Psoas muscle (tissue), 8 donors: ENCODE measurements at places on chromosomes 5 and 9. TPM values are rescaled to one million over a fixed set of nuclear protein-coding genes. Genes with fewer than 3 reads are reported as not detected.
A peak's percentile ranks its signal among the peaks of the same experiment; 100 is the strongest.

DNA sequence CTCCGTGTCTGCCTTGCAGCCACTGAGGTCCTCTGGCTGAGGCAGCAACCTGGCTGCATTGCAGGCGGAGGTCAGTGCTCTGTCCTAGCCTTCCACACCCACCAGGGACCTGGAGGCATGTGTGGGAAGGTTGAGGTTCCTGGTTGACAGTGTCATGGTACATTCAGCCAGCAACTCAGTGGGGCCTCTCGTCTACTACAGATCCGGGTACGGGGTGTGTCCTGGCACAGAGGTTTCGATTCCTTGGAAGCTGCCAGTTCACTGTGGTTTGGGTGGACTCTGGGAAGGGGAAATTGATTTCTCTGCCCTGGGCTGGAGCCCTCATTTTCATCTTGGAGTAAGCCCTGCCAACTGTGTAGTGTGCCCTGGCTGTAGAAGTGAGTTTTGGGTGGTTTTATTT, 45.1 kb downstream of the PDE8B start:
- no peak overlapping the region for H3K4me3 ChIP-seq
- no peaks in the 10 kb centered on the region for H3K4me1 ChIP-seq
- H3K27ac ChIP-seq = no peak overlapping the region
- DNase-seq = no peak
- H3K36me3 ChIP-seq = no peaks in the 10 kb centered on the region

DNA sequence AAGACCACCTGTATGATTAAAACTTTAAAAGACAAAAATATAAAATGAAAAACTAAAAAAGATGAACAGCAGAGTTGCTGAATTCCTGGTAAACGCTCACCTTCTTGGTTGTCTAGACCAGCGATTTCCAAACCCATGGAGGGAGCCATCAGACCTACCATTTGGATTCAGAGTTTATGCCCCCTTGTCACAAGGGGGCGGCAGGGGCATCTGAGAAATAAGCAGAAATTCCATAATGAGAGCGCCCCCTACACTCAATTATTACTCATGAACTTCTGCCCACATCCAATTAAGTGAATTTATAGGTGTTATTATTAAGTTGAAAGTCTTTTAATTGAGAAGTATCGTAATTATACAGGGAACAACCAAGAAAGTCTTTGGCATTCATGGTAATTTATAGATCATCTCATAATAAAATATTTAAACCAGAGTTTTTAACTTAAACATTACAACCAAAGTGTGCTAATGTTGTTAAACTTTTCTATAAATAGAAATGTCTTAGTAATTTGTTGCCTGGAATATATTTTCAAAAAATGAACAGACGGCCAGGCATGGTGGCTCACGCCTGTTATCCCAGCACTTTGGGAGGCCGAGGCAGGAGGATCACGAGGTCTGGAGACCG, 35.2 kb upstream of the SPATA31C2 start:
- no peaks in the 10 kb centered on the region for H3K36me3 ChIP-seq
- H3K4me3 ChIP-seq = no peak overlapping the region
- DNase-seq = no peak

PPP2R2B gene
- 0.19 TPM for total RNA-seq

- H3K27ac ChIP-seq = no peak overlapping the region
- H3K36me3 ChIP-seq = no peaks in the 10 kb centered on the region
- H3K27me3 ChIP-seq = no peaks in the 10 kb centered on the region
- H3K4me1 ChIP-seq = peaks cover 18% of the 10 kb centered on the region
Measured at GRCh38 chr5:151622367-151623088, 31.4 kb upstream of the FAT2 start.

DNA sequence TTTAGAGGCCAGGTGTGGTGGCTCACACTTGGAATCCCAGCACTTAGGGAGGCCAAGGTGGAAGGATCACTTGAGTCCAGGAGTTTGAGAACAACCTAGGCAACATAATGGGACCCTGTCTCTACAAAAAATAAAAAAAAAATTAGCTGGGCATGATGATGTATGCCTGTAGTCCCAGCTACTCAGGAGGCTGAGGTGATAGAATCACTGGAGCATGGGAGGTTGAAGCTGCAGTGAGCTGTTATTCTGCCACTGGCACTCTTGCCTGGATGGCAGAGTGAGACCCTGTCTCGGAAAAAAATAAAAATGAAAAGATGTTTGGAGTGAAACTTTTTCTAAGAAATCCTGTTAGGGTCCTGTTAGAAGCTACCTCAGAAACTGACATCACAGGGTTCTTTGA, 24.2 kb downstream of the OCLN start:
- no peak overlapping the region for H3K27ac ChIP-seq
- DNase-seq = no peak
- H3K4me1 ChIP-seq = no peaks in the 10 kb centered on the region

DNA sequence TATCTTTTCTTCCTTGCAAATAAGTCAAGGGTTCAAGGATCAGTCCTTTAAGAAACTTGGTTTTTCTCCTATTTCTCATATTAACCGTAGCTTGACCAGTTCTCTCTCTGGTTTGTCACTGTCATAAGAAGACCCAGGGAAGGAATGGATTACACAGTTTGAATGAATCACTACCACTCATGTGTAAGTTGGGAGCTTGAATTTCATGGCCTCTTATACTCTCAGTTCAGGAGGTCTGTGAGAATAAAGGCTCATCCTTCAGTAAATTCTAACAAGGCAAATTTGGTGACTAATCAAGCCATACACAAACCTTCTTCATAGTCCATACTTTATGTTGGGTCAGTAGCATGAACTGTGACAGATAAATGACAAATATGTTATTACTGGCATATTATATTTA, 323.1 kb upstream of the ACTBL2 start:
- H3K36me3 ChIP-seq = no peaks in the 10 kb centered on the region
- H3K27ac ChIP-seq = peak overlapping the region; percentile 81
- DNase-seq = no peak
- no peak overlapping the region for H3K4me3 ChIP-seq
- peaks cover 26% of the 10 kb centered on the region for H3K4me1 ChIP-seq

GRCh38 chr9:14135421-14135820, 178.5 kb downstream of the NFIB start:
- no peak overlapping the region for H3K27ac ChIP-seq
- no peaks in the 10 kb centered on the region for H3K36me3 ChIP-seq
- H3K4me3 ChIP-seq = no peak overlapping the region
- no peak for DNase-seq

GRCh38 chr5:37715361-37715760, 124.5 kb downstream of the GDNF start:
- no peaks in the 10 kb centered on the region for H3K27me3 ChIP-seq
- no peaks in the 10 kb centered on the region for H3K36me3 ChIP-seq
- DNase-seq = no peak
- H3K4me3 ChIP-seq = no peak overlapping the region
- peaks cover 28% of the 10 kb centered on the region for H3K4me1 ChIP-seq
- no peak overlapping the region for H3K27ac ChIP-seq

- H3K27me3 ChIP-seq = no peaks in the 10 kb centered on the region
- peaks cover 9% of the 10 kb centered on the region for H3K36me3 ChIP-seq
- DNase-seq = no peak
- H3K27ac ChIP-seq = no peak overlapping the region
- peaks cover 64% of the 10 kb centered on the region for H3K4me1 ChIP-seq
Measured at GRCh38 chr9:124390794-124391658, 24.2 kb downstream of the PSMB7 start.

DNA sequence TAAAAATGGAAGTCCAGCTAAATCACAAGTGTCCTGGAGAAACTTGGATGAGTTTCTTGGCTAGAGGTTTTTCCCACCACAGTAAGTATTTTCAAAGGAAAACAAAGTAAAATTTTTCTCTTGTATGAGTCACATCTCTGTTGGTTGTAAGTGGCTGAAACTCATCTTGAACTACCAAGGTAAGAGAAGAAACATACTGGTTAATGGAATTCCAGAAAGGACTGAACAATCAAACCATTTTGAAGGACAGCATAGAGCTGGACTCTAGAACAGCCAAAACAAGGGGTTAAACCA, 102.8 kb upstream of the CDKN2B start:
- no peaks in the 10 kb centered on the region for H3K4me1 ChIP-seq
- no peak for DNase-seq
- H3K4me3 ChIP-seq = no peak overlapping the region
- H3K27me3 ChIP-seq = no peaks in the 10 kb centered on the region
- no peak overlapping the region for H3K27ac ChIP-seq

DNA sequence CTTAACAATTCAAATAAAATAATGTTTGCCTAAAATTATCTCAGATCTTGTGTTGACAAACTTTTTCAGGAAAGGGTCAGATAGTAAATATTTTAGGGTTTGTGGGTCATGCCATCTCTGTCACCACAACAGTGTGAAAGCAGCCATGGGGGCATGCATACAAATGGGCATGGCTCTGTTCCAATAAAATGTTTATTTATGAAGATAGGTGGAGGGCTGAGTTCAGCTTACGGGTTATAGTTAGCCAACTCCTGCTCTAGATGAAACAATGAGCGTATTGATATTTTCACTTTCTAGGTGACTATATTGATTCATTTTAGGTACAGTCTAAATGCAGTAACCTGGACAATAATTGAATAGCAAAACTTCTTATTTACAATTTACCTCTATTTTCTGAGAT, 533.8 kb upstream of the CLINT1 start:
- H3K27me3 ChIP-seq = no peaks in the 10 kb centered on the region
- no peak overlapping the region for H3K27ac ChIP-seq
- H3K4me3 ChIP-seq = no peak overlapping the region
- H3K36me3 ChIP-seq = no peaks in the 10 kb centered on the region
- DNase-seq = no peak

DNA sequence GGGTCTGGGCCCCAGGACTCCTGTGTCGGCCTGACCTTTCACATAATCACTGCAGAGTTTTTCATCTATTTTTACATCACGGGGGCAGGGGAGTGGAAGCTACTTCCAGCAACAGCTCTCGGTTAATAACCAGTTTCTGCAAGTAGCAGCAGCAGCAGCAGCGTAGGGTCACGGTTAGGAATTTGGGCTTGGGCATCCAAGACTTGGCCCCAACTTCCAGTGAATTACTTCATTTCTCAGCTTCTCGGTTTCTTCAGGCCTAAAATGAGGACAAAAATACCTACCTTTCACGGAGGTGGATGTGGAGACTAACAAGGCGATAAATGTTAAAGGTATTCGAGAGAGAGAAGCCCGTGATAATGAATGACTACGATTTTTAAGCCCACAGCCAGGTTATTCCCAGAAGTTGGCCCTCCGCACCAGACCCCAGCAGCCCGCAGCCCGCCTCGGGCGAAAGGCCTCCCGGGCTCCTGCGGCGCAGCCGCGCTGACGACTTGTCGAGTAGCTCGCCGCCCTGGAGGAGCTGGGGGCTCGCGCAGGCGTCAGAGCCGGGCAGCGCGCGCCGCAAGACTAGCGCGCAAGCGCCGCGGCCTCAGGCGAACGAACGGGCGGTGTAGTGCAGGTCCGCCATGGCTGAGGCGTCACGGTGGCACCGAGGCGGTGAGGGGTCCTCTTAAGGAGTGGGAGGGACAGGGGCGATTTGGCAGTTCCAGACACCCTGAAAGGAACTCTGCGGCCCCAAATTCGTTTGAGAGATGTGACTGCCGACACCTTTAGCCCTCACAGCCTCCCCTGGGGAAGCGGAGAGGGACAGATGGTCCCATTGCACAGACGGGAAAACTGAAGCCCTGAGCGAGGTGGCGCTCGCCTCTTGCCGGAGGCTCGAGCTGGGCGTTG, at the start of gene PKD2L2:
PKD2L2 (plus strand) TSS at position 595 of the 897 bp plus-strand sequence; CDS start at position 630, 35 bp downstream.
- peaks cover 25% of the 10 kb centered on the region for H3K4me1 ChIP-seq
- H3K27ac ChIP-seq = peak within 1 kb of the TSS; percentile 77
- H3K27me3 ChIP-seq = no peaks in the 10 kb centered on the region
- H3K4me3 ChIP-seq = peak within 1 kb of the TSS; percentile 54
